ENCODE measurements at places on chromosomes 16 and 17.

- no peak for DNase-seq
These were observed 184.4 kb upstream of the CDH11 start for GRCh38 chr16:65306300-65306699.

- DNase-seq, result no peak
These were observed 62.5 kb downstream of the NQO1 start for GRCh38 chr16:69663846-69664245.

DNA sequence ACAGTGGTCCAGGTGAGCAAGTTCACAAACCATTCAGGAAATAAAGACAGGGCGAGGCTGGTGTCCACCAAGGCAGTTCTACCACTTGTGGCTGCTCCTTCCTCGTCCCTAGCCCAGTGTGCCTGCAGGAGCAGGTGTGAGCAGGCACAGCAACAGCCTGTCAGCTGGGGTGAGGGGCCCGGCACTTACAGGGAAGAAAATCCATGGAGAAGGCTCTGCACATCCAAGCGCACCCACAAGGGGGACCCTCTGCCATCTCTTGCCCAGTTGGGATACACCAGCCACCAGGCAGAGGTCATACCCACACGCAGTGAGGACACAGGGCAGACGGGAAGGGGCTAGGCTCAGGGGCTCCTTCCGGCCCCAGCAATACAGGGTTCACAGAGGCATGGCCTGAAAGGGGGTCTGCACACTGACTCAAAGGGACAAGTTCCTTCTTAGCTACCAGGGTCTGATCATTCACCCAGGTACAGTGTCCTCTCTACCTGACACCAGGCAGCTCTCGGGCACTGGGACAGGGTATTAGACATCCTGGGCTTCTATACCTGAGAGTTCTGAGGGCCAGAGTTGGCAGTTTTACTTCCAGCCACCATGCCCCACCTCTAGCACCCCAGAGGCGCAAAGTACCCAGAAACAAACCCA lies 27.0 kb downstream of the CDIP1 start:
- DNase-seq, result no peak

- no peak for DNase-seq
These were observed 158.2 kb upstream of the XYLT1 start for GRCh38 chr16:17628983-17629382.

DNA sequence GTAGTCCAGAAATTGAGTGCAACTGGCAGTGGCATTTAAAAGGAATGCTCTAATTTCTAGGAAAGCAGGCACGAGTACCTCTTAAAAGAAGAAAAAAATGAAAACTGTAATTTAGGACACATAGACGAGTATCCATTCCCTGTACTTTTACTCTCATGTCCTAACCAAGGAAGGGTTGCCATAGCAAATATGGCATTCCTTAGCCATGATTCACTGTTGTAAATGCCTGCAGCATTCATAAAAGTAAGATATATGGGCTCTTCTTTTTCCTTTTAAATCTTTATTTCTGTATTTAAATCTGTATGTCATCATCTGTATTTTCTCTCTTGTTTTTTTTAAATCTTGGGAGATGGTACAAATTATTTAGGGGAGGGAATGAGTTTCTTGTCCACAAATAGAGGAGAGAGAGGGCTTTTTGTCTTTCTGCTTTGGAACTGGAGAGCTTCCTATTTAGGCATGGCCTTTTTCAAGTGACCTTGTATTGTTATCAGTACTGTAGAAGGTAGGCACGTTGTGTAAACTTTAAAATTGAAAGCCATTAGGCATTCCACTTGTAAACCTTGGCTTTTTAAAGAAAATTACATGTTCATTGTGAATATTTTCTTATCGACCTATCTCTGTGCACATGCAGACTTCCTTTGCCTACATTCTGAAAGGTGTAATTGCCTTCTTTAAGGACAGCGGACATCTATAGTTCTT lies 50.0 kb downstream of the TENT4B start:
- DNase-seq, result no peak

- DNase-seq, result no peak
These were observed 14.1 kb upstream of the G6PC1 start for GRCh38 chr17:42886283-42887176.

- peak; percentile 54 for DNase-seq
These were observed at the start of gene UNC13D for GRCh38 chr17:75843577-75844529. TSS of gene UNC13D (minus strand) at chr17:75844404. CDS start at chr17:75844337, 67 bp downstream.

GRCh38 chr16:75279305-75279704 lies 27.9 kb upstream of the BCAR1 start:
- DNase-seq, result no peak

DNA sequence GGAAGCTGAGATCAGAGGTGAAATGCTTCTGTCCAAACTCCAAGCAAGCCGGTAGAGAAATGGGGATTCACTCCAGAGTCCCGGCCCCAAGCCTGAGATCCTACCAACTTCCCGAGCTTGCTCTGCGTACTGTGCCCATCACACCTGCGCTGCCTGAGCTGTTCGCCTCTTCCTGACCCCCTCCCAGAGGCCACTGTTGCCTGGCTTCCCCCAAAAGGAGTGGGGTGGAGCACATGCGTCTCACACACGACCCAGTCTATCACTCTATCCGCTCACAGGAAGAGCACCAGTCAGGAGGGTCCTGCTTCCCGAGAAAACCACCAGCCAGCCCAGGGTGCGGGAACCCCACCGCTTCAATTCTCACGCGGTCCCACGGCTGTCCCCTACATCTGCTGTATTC lies 13.5 kb upstream of the C16orf95 start:
- no peak for DNase-seq

DNA sequence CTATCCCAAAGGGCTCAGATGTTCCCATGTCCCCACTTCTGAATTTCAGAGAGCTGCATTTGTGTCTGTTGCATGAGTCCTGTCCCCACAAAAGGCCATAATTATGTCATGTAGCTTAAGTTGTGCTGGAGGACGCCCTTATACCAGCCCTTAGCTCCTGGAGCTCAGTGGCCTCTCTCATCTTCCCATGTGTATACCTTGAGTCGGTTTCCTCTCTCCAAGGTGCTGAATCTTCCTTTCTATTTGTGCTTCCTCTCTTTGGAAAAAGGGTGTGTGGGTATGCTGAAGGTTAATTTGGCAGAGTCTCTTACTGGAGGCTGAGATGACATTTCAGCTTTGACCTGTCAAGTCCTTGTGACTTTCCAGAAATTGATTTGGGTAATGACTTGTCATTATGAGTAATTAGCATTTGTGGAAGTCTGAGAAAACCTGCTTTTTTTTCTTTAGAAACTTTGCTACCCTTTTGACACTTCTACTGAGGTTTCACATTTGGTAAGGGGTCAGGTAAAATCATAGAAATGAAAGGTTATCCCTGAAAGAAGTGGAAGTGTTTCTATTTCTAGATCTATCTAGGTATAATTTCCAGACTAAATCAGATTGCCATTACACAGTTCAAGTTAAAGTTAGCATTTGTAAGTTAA lies 185.4 kb downstream of the ABCC12 start:
- no peak for DNase-seq

DNA sequence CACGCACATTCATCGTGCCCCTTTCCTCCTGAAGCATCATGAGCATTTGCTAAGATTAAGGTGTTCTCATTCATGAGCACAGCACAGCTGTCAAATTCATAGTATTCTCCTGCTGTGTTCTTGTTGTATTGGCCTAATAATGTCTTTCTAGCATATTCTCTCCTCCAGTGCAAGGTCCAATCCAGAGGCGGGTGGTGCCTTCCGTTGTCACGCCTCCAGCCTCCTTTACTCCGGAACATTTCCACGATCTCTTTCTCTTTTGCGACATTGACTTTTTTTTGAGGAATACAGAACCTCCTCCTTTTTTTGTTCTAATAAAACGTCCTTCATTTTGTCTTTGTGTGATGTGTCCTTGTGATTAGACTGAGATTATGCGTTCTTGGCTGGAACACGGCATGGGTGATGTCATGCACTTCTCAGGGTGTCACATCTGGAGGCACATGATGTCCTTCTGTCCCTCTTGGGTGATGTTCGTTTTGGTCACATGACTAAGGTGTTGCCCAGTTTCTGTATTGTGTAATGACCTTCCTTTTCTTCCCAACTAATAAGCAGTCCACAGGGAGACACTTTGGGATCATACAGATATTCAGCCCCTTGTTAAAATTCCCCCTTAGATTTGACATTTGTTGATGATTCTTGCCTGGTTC lies 66.3 kb downstream of the CLEC16A start:
- no peak for DNase-seq

- no peak for DNase-seq
These were observed 78.8 kb downstream of the BRIP1 start for GRCh38 chr17:61784510-61784909.

DNA sequence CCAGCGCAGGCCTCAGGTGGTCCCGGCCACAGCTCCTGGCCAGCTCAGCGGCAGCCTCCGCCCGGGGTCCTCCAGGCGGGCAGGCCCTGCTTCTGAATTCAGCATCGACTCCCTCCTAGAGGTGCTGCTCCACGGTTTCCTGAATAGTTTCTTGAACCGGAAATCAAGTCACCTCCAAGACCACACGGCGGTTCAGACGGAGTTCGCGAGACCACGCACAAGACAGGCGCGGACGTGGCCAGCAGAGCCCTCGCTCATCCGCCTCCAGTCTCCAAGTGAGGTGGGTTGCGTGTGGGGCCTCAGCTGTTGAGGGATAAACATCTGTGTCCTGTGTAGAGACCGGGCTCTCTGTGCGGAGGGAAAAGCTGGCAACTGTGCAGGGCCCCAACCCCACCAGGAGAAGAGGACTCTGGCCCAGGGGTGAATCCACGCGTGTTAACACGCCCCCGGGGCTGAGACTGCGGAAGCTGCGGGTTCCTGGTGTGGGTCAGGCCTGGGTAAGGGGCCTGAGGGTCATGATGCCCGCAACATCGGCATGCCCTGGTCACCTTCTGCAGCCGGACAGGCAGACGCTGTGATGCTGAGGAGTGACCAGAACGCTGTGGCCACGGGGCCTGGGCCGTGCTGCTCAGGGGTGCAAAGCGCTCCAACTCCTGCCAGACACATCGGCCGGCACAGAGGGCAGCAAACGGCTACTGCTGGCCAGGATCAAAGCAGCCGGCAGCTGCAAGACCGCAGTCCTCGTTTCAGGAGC lies 55.0 kb upstream of the METRNL start:
- DNase-seq, result no peak

- no peak for DNase-seq
These were observed 9.7 kb upstream of the KIF18B start for GRCh38 chr17:44956998-44957981.

DNA sequence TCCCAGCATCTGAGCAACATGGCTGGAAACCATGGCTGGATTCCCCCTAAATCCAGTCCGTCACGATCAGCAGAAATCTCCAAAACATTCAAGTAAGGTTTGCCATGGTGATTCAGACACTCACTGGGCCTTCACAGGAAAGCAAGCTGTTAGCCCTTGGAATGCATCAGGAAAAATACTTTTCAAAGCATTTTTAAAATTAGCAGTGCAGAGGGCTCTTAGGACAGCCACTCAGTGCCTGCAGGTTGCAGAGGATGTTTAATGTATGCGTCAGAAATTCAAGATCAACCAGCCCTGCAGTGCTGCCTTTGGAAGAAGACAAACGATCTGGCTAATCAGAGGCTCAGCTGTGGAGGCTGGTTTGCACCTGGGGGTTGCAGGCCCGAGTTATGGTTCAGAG lies 50.3 kb downstream of the FOXL1 start:
- DNase-seq, result no peak

DNA sequence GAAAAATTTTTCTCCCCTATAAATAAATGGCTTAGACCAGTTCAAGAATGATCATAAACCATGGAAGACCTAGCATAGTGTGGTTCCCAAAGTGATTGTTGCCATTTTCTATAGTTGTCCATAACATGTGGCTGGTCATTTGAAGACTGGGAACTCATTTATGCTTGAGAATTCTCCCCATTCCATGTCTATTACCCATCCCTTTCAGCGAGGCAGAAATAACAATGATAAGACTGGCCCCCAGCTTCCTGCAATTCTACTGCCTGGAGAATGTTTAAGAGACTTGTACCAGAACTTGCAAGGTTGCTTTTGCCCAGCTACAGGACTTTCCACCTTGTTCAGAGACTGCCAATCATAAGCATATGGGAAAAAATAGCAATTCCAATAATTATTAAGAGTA lies 146.5 kb upstream of the CDH11 start:
- no peak for DNase-seq

GRCh38 chr17:19316761-19317358 lies 45.7 kb downstream of the B9D1 start:
- no peak for DNase-seq

GRCh38 chr17:40303708-40304551 lies 5.0 kb upstream of the RARA start:
- no peak for DNase-seq

DNA sequence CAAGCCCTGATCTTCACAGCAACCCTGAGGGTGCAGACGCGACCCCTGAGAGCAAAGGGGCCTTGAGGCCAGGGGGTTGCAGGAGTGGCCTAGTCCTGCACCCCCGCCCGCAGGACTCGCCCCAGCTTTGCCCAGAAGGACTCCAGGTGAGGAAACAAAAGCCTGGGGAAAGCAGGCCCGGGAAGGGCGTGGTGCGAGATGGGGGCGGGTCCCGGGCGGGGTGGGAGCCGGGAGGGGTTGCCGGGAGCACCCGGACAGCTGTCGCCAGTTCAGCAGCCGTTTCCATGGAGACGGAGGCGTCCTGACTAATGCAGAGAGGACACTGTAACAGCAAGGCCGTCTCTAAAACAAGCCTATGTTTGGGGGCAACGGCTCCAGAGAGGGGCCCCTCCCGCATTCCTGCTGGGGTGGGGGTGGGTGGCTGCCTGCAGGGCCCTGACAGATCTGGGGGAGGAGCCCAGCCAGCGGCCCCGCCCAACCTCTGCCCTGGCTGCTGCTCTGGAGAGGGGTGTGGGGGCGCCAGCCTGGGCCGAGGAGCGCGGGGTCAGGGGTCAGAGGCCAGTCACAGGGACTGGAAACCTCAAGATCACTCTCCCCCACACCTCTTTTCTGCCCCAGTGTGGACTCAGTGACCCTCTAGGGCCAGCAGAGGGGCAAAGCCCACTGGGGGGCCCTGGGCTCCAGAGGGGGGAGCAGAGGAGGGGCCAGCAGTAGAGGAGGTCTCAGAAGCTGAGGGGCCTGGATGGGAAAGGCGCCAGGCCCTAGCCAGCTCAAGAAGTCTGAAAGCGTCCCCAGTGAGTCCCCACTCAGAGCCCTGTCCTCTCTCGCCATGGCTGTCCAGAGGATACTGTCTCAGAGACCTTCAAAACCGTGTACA lies 3.1 kb upstream of the TPPP3 start:
- DNase-seq, result no peak

GRCh38 chr17:31583772-31584356 lies 192.4 kb downstream of the RAB11FIP4 start:
- no peak for DNase-seq

DNA sequence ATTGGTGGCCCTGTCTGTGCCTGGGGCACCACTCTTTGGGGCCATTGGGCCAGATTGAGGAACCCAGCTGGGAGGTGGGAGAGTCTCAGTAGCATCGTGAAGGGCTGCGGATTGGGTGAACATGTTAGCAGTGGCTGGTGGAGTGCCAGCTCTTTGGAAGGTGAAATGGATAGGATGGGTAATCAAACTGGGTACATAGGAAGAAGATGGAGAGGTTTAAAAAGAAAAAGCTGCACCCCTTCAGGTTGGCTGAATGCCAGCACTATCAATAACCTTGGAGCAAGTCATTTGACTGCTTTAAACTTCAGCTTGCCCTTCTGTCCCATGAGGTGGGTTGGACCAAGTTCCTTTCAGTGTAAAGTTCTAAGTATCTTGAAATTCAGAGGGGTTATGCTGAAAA lies 95.0 kb downstream of the RPTOR start:
- DNase-seq, result no peak

Measured in activated T-cell treated with anti-CD3 and anti-CD28 coated beads for 1 hour (primary cell).